Glomerular endothelial cell (primary cell): ENCODE measurements at places on chromosomes 4 and X. TPM values are rescaled to one million over a fixed set of nuclear protein-coding genes. Genes with fewer than 3 reads are reported as not detected.

GRCh38 chr4:61374447-61374891 lies 174.3 kb downstream of the ADGRL3 start:
- DNase-seq: no peak

DNA sequence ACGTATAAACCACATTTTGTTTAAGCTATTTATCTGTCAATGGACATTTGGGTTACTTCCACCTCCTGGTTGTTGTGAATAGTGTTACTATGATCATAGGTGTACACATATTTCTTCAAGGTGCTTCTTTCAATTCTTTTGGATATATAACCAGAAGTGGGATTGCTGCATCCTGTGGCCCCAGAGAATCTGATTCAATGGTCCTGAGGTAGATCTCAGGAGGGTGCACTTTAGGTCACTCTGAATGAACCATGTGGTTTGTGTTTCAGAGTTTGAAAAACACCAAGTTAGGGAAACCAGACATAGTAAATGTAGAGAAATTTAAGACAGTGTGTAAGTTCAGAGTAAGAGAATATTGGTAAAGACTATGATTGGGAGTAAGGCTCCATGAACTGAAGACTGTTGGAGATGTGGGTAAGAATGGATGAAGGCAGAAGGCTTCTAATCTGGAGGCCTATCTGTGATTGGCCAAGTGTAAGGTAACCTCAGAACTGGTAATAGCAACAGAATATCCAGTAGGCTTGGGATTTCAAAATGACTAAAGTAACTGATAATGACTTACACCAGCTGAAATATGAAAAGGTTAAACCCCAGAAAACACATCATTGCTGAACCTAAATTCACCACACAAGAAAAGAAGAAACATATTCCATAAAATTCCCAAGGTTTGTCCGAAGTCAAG lies 236.9 kb downstream of the CAMK2D start:
- no peak for DNase-seq

DNA sequence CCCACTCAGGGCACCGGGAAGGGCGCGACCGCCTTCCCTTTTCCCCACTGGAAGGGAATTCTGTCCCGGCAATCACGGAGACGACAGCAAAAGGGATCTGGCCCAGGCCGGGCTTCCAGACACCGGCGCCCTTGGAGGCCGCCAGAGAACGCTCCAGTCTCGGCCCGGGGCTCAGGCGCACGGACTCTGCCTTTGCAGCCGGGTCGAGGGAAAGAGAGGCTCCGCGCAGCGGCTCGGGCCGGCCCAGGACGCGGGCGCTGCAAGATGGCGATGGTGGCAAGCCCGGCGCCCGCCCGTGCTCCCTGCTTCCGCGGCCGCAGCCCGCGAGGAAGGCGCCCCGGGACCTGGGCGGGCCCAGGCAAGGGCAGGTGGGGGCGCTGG lies 1.1 kb downstream of the CTBP1 start:
- no peak for DNase-seq

- no peak for DNase-seq
Observed at GRCh38 chrX:109974906-109975655, 27.8 kb upstream of the TMEM164 start.

DNA sequence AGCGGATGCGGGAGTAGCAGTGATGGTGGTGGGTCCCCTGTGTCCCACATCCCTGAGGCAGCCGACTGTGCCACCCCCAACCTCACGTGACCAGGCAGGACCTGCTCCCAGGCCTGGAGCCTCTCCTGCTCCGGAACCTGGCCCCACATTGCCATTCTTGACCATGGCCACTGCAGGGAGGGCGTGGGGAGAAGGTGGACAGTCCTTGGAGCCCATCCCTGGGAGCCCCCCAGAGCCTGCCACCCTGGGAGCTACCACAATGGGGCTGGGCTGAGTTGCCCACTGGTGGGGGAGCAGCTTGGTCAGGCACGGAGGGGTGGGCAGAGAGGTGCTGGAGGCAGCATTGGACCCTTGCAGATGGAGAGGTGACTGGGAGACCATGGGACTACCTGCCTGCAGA lies 36.8 kb downstream of the TMPRSS11A start:
- DNase-seq: no peak

GRCh38 chr4:6549445-6549844 lies 25.5 kb upstream of the MAN2B2 start:
- no peak for DNase-seq

DNA sequence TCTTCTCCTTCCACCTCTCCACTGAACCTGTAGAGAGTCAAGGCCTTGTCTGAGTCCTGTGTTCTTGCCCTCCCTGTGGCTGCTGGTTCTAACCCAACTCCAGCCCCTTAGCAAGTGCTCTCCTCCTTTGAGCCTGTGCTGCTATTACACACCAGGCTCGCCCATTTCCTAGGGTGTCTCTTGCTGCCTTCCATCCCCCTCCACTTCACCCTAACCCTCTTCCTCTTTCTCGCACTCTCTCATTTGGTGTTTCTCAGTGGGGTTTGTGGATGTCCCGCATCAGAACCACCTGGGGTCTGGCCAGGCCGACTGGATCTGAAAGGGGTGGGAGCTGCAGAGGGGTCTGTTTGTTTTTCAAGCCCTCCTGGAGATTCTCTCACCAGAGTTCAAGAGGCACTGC lies 156.7 kb downstream of the SPRY1 start:
- DNase-seq: no peak

DNA sequence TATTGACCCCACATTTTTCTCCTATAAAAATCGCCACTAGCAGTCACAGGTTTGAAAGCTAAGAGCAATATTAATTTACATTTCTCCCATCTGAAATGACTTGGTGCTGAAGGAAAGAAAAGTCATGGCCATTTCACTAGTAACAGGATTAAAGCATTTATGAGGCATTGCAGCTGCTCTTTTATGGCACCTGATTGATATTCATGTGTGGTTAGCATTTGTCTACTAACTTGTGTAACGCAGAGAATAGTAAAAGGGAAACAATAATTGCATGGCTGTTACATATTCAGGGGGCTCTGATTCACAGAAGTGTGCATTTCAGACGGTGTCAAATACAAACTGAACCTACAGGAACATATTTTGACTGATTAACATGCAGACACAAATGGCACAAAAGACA lies 5.2 kb downstream of the PCDH19 start:
- DNase-seq: no peak

GRCh38 chrX:115054876-115055275 lies 37.5 kb upstream of the IL13RA2 start:
- no peak for DNase-seq

- no peak for DNase-seq
Observed at GRCh38 chr4:119580293-119580692, 48.3 kb downstream of the PDE5A start.

- DNase-seq: no peak
Observed at GRCh38 chr4:154985673-154986072, 204.6 kb downstream of the RBM46 start.

DNA sequence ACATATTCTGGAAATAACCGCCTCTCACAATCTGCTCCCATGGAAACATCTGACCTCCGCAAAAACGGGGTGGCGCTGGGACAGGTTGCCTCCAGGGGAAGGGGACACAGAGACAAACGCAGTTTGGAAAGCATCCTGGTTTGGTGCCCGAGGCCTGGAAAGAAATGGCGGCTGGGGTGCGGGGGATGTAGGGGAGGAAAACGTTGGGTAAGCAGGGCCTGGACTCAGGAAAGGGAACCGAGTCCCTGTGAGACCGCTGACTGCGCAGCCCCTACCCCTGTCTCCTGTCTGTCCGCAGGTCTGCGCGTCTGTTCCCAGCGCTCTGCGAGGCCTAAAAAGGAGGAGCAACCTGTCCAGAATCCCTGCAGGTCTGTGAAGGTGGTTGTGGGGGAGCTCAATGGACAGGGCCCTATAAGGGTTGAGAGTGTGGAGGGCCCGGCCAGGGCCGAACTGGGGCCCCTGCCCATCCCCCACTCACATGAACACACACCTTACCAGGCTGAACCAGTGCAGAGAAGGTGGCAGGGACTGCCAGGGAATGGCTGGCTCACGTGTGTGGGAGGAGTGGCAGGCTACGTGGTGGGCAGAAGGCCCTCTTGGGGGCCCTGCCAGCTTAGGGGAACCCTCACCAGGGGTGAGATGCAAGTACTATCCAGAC lies 672 bp downstream of the TCEAL3 start:
- no peak for DNase-seq

DNA sequence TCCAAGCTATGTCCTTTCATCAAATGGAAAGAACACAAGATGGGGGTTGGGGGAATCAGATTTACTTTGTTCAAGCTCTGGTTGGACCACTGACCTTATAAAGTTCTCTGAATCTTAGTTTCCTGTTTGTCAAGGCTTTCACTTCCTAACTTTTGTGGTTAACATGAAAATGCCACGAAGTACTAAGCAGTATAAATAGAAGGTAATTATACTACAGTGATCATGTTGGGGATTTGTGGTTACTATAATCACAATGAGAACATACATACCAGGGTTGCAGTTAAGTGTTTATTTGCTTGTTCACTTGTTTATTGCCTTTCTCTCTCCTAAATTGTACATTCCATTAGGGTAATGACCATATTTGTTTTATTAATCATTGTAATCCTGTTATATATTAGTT lies 53.2 kb downstream of the SPRY1 start:
- peak; percentile 5 for DNase-seq

- no peak for DNase-seq
Observed at GRCh38 chr4:106679063-106679462, 310.5 kb upstream of the GIMD1 start.

The COL4A6 gene
- total RNA-seq: 5.7 and 8.1 TPM in 2 replicates

DNA sequence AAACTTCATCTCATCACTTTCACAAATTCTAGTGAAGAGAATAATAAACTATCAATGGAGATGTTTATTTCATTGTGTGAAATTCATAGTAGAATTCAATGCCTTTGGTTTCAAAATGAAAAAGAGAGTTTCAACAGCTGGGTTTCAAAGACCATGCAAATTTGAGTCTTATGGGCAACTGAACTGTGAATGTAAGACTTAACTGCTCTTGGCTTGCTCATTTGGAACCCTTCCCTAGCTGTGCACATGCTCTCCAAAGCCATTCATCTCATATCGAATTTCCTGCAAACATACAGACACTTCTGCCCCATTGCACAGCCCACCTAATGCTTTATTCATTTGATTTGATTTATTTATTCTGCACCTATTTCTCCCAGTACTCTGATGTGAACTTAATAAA lies 154.5 kb downstream of the GRXCR1 start:
- DNase-seq: no peak

The SORCS2 gene
- 0.05 and 0.64 TPM in 2 replicates for total RNA-seq

The TENT5D gene
- not detected in 2 replicates for total RNA-seq

GRCh38 chr4:43560047-43560446 lies 667.5 kb downstream of the GRXCR1 start:
- DNase-seq: no peak

GRCh38 chr4:25703731-25704388 lies 48.2 kb downstream of the SLC34A2 start:
- DNase-seq: no peak

The RBM46 gene
- not detected in 2 replicates for total RNA-seq

- no peak for DNase-seq
Observed at GRCh38 chr4:49000806-49001205, 14.7 kb downstream of the CWH43 start.

DNA sequence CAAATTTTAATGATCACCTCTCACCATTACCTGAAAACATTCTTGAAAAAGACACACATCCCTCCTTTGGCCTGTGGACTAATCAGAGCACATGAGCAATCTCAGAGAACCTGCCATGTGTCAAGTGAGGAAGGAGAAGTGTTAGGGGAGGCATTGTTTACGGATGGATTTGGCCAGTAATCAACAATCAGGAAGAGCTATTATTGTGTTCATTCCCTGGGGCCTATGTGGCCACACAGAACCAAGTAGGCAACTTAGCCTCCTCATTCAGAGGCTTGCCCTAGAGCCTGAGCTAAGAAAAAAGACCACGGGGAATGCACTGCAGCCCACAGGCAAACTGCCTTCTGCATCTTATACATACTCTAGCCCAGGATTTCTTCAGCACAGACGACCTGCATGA lies 40.6 kb upstream of the DOCK11 start:
- no peak for DNase-seq

The CTAG1B gene
- total RNA-seq: not detected in 2 replicates

GRCh38 chr4:145061318-145061920 lies 36.6 kb downstream of the ANAPC10 start:
- peak; percentile 48 for DNase-seq

The ATP11C gene
- total RNA-seq: 40.3 and 48.0 TPM in 2 replicates

DNA sequence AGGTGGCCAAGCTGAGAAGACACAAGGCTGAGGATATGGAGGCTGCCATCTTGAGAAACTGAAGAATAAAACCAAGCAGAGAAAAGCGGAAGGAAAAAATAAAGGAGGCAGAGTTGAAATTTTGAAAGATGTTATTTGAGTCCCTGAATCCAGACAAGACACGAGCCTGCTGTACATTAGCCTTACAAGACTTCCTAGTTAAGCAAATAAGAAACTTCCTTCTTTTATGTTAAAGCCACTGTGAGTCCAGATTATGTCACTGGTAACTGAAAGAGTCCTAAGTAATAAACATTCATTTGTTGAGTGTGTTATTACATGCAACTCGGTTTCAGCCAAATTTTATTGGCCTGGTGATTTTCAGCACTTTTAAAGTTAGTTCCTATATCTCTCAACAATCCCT lies 30.4 kb downstream of the DRD5 start:
- DNase-seq: no peak

The KDR gene
- total RNA-seq: 337 and 496 TPM in 2 replicates

The RHOH gene
- 0.82 TPM in 1 of 2 replicates, not detected in the other for total RNA-seq

DNA sequence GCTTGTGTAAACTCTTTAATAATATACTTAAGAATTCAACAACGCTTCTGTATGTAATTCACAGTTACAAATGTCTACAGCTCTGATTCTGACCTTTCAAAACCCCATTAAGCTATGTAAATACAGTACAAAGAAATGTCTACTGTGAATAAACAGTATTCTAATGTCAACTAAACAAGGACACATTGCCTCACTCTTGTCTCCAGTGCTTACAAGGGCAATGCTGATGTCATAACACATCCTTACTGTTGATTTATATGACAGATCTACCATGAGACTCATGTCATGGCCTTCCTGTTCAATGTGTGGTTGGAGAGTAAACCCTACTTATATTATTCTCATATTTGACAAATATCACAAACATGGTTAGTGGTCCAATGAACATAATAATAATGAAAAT lies 256.1 kb upstream of the ADGRL3 start:
- DNase-seq: no peak

- no peak for DNase-seq
Observed at GRCh38 chrX:78011846-78012245, 42.4 kb upstream of the PGAM4 start.

GRCh38 chrX:68355629-68355920 lies 77.7 kb downstream of the OPHN1 start:
- no peak for DNase-seq

The UGT2A1 gene
- not detected in 2 replicates for total RNA-seq

The TRPC5OS gene
- total RNA-seq: not detected in 2 replicates

DNA sequence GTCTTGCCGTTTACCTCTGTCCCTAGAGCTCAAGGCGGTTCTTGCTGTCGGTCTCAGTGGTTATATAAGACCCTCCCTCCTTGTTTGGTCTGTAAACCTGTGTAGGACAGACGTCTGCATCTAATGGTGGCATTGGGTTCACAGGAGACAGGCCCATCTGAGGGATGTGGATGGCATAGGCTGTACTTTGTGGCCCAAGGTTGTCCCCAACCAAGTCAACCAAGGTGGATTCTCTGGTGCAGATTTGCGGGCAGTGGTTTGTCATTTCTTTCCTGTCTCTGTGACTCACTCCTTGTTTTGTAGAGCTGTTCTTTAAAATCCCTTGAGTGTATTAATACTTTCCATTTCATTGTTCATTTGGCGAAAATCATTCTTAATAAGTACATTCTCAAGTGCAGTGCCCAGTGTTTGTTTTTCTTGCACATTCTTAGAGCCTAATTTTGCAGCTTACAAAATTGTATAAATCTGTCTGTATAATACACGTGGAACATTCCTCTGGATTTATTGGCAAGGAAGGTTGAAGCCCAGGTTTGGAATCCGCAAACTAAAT lies 68.0 kb upstream of the TLR2 start:
- DNase-seq: no peak

The CSAG1 gene
- total RNA-seq: not detected in 2 replicates

GRCh38 chr4:134388351-134388750 lies 186.8 kb upstream of the PABPC4L start:
- no peak for DNase-seq
